ENCODE measurements at places on chromosomes 4 and X.

DNA sequence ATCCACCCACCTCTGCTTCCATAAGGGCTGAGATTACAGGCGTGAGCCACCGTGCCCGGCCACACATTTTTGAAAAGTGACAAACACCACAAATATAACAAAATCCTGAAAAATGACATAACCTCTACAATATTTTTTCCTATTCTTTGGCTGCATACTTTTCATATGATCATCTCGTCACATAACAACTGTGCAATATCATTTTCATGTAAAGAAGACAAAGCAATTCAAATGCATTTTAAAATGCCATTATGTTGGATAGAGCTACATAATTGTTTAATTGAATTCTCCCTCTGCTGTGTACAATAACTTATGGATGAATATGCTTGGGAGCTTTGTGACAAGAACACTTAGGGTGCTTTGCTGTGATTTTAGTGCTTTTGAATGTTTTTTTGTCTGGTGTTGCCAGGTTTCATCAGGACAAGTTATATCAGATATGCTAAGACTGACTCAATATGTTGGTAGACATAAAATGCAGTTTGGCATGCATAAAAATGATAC, 132.9 kb downstream of the CHIC2 start:
- no peak for DNase-seq

GRCh38 chr4:87014284-87014782, 79.5 kb downstream of the AFF1 start:
- no peak for DNase-seq

GRCh38 chr4:16264798-16265197, 38.5 kb upstream of the TAPT1 start:
- DNase-seq = no peak

DNA sequence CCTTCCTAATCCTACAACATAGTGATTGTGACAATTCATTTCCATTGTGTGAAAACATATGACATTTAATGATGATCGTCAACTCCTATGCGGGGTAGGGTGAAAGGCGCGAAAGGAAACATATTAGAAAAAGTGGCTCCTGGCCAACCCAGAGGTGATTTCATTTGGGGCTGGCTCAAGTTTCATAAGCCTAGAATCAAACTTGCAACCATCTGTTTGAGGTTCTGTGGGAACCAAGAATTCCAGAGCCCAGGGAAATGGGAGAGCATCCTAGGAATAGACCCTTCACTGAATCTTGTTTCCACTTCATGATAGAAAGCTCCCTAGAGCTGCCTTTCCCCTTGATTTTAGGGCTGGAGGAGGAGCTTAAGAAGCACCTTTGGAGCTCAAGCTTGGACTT, 101.3 kb upstream of the EGFL6 start:
- DNase-seq = no peak

GRCh38 chrX:47690175-47690574, 31.2 kb upstream of the UXT start:
- DNase-seq = no peak

DNA sequence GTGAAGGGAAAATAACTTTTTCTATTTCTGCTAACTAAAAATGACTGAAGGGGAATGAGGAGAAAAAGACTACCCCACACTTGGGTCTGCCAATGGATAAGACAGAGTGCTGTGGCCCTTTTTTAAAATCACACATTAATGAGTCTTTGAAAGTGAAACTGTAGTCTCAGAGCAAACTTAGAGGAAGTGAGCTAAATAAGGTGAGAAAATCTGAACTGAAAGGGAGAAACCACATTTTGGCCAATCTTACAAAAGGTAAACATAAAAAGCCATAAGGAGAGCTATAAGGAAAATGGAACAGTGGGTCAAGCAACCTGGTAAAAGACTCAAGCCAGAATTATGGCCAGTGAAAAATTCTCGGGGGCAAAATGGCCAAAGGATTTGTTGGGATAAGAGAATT, 755.1 kb upstream of the IGFBP7 start:
- DNase-seq = no peak

DNA sequence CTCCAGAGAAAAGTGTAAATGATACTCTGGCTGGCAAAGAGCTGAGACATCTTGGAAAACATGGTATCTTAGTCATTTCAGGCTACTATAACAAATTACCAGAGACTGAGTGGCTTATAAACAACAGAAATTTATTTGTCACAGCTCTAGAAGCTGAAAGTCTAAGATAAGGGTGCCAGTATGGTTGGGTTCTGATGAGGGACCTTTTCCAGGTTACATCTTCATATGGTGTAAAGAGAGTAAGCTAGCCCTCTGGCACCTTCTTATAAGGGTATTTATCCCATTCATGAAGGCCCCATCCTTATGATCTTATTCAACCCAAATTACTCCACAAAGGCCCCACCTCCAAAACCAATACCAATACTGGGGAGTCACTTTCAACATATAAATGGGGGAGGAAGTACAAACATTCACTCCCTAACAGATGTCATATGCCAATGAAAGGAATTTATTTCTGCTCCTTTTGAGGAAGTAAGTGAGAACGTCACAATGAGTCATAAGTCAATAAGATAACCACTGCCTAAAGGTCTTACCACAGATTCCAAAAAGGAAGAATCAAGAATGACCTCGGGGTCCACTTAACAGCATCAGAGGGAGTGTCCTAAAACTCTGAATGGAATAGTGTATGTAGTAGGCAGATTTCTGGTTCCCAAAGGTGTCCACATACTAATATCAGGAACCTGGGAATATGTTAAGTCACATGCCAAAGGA, 246.6 kb downstream of the OPHN1 start:
- no peak for DNase-seq

DNA sequence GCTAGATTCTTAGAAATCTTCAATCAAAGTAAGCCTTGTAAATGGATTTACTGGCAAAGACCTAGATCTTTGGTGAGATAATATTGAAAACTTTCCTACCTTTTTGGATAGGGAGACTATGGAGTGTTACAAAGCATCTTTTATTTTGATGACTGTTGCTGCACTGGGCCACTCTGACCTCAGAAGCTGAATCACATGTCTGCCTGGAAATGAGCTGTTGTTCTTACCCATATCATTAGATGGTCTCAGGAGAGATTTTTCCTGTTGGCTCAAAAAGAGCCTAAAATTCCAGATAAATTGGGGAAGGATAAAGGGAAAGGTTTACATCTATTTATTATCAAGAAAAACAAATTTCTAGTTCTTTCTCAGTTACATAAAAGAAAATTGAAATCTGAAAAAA, 127.5 kb upstream of the BMP3 start:
- no peak for DNase-seq

GRCh38 chr4:1356181-1356998, 9.4 kb downstream of the UVSSA start:
- DNase-seq = peak; percentile 10

GRCh38 chr4:44675366-44675765, 2.9 kb upstream of the GUF1 start:
- no peak for DNase-seq

- no peak for DNase-seq
Observed at GRCh38 chrX:17740137-17741122, 3.1 kb downstream of the SCML1 start.

DNA sequence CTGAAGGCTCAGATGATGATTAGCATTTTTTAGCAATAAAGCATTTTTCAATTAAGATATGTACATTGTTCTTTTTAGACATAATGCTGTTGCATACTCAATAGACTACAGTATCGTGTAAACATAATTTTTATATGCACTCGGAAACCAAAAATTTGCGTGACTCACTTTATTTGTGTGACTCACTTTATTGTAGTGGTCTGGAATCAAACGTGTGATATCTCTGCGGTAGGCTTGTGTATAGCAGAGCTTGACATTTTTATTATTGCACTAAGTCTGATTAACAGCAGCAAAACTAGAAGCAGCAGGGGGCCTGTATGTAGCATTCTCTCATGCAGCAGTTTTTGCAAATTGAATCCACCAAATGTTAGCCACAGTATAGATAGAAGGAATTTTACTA, 119.1 kb upstream of the PRDX4 start:
- no peak for DNase-seq

GRCh38 chrX:119156241-119156640, 28.6 kb upstream of the KIAA1210 start:
- no peak for DNase-seq

- no peak for DNase-seq
Observed at GRCh38 chrX:30971774-30972603, 82.9 kb upstream of the TAB3 start.

DNA sequence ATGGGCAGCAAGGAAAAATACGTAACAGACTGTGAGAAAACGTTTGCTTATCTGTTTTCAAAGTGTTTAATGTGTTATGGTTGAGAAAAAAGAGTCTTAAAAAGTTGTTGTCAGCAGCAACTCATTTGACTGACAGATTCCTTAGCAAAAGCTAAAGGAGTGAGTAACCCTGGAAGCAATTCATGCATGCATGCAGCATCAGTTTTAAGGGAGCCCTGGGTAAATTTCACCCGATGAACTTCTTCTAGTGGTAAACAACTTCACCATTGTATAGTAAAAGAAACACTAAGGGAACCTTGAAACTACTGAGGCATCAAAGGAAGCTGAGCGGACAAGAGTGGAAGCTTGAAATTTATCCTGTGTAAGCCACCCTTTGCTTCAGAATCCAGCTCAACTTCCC, 583.2 kb upstream of the INTU start:
- no peak for DNase-seq

GRCh38 chrX:14801136-14801535, 71.7 kb downstream of the FANCB start:
- no peak for DNase-seq
